ENCODE measurements at places on chromosomes 16 and 17.

DNA sequence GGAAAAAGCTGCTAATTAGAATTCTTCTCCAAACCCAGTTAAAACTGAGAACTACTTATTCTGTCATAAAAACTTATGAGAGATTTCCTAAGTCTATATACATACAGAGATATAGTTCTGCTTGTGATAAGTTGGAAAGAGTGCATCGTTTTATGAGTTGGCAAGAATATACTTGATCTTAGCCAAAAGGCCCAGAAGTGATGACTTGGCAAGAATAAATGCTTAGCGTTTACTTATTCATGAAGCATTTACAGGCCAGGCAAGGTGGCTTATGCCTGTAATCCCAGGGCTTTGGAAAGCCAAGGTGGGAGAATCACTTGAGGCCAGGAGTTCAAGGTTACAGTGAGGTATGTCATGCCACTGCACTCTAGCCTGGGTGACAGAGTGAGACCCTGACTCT, 81.7 kb downstream of the CYB561 start:
- H3K36me3 ChIP-seq: peaks cover 2% of the 10 kb centered on the region
- H3K27ac ChIP-seq: no peak overlapping the region
- no peak for DNase-seq
- H3K4me3 ChIP-seq: no peak overlapping the region
- no peaks in the 10 kb centered on the region for H3K27me3 ChIP-seq
- H3K4me1 ChIP-seq: no peaks in the 10 kb centered on the region

- peaks cover 15% of the 10 kb centered on the region for H3K4me1 ChIP-seq
- DNase-seq: no peak
- H3K36me3 ChIP-seq: peaks cover 38% of the 10 kb centered on the region
- H3K4me3 ChIP-seq: no peak overlapping the region
- no peaks in the 10 kb centered on the region for H3K27me3 ChIP-seq
Observed at GRCh38 chr16:24980077-24980793, 34.9 kb downstream of the ARHGAP17 start.

- DNase-seq: no peak
- peaks cover 12% of the 10 kb centered on the region for H3K27me3 ChIP-seq
- H3K4me3 ChIP-seq: no peak overlapping the region
- H3K27ac ChIP-seq: no peak overlapping the region
- no peaks in the 10 kb centered on the region for H3K36me3 ChIP-seq
Observed at GRCh38 chr16:71339236-71340171, 19.0 kb upstream of the CALB2 start.

DNA sequence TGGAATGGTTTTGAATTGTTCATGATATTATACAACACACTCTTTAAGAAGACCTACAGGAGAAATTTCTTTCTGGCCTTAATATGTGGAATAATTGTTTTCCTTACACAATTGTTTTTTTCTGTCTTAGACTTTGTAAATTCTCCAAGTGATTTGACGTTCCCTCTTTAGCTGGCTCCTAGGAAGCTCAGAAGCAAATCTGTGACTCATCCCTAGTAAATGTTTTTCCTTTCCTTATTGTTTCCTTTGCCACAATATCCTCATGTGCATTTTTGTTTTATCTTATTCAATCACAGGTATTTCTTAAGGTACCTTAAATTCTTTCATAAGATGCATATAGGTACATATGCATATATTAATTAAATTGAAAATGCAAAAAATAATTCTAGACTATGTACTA, 13.5 kb downstream of the KIAA0753 start:
- no peak overlapping the region for H3K4me3 ChIP-seq
- peaks cover 18% of the 10 kb centered on the region for H3K36me3 ChIP-seq
- peaks cover 9% of the 10 kb centered on the region for H3K4me1 ChIP-seq
- no peaks in the 10 kb centered on the region for H3K27me3 ChIP-seq
- no peak overlapping the region for H3K27ac ChIP-seq

GRCh38 chr17:17533901-17534441, 37.8 kb upstream of the RASD1 start:
- H3K4me3 ChIP-seq: no peak overlapping the region
- H3K27ac ChIP-seq: no peak overlapping the region
- peaks cover 3% of the 10 kb centered on the region for H3K27me3 ChIP-seq
- H3K36me3 ChIP-seq: no peaks in the 10 kb centered on the region
- H3K4me1 ChIP-seq: no peaks in the 10 kb centered on the region

DNA sequence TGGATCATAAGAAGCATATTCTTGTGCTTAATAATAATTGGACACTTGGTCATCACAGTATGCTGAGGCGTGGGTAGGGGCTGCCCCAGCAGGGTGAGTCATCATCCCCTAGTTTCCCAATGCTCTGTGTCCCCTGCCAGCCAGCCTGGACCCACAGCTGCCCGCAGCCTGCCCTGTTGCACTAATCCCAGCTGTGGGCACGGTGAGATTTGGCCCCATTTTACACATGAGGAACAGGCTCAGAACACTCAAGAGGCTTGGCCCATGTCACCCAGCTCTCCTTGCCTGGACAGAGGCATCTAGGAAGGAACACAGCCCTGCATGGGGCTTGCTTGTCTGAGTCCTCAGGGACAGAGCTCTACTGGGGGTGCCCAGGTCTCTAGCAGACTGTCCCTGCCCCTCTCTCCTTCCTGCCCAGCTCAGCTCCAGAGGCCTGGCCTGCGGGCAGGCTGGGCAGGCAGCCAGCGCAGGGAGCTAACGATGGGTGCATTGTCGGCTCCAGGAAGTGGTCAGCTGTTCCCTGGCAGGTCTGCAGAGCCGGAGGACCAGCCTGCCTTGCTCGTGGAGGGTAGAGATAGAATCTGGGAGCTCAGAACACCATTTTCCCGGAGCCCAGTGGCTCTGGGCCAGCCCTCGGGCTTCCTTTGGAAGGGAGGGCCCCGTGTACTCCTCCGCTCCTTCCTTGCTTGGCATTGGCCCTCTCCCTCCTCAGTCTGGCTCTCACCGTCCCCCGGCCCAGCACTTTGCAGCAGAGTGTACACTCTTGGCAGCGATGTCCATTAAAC, 189.4 kb downstream of the RAB11FIP4 start:
- DNase-seq: no peak
- H3K27ac ChIP-seq: no peak overlapping the region
- H3K27me3 ChIP-seq: peaks cover 3% of the 10 kb centered on the region

DNA sequence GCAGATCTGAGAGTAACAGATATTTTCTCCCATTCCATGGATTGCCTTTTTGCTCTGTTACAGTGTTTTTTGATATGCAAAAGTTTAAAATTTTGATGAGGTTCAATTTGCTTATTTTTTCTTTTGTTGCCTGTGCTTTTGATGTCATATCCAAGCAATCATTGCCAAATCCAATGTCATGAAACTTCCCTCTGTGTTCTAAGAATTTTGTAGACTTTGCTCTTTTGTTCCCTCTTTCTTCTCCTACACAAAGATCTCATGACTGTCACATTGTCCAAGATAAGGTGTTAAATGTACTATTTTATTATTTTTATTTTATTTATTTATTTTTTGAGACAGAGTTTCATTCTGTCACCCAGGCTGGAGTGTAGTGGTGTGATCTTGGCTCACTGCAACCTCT, 18.9 kb upstream of the KCNH6 start:
- H3K27ac ChIP-seq: no peak overlapping the region
- no peaks in the 10 kb centered on the region for H3K36me3 ChIP-seq

Data from activated naive CD8-positive, alpha-beta T cell treated with anti-CD3 and anti-CD28 coated beads, Interleukin-2, amount 10 ng/mL, durations not matched to agents 7 days and 5 days (primary cell).